Stimulated activated CD4-positive, alpha-beta T cell treated with anti-CD3 and anti-CD28 coated beads, Interleukin-1b, Interleukin-23, amount 100 ng/mL, for 1 hour (primary cell): ENCODE measurements at places on chromosomes 1 and 21.

DNA sequence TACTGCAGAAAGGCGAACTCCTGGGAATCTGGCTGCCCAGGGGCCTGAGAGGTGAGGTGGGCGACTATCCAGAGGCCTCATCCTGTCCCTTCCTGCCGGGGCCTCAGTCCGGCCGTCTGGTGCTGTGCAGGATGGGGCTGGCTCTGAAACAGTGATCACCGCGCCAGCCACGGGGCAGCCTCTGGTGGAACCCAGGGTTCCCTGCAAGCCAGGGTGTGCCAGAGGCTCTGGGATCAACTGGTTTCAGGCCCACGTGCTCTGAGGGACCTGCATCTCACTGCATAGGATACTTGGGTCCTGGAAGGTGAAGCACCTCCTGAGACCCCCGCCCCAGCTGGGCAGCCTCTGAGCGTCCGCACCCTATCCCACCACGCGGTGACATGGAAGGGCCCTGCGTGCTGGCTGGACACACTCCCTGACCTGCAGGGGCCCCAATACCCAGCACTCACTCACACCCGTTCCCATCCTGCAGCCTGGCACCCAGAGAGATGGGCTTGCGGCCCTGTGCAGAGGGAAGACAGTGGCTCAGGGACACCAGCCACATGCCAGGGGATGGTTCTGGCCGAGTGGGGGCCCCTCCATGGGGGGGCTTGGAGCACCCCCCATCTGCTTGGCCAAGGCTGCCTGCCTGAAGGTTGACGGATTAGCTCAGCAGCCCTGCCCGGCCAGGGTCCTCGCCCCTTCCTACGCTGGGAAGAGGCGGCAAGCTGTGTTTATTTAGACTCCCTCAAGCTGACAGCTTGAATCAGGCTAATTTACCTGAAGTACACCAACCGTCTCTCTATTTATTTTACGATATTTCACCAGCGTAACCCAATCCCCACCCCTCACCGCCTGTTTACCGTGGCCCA lies 64.3 kb upstream of the TTC34 start:
- DNase-seq = no peak

- DNase-seq = no peak
Measured at GRCh38 chr1:87030740-87031690, 116.6 kb downstream of the HS2ST1 start.

GRCh38 chr1:204971517-204972336 lies 71.3 kb upstream of the CNTN2 start:
- DNase-seq = no peak

DNA sequence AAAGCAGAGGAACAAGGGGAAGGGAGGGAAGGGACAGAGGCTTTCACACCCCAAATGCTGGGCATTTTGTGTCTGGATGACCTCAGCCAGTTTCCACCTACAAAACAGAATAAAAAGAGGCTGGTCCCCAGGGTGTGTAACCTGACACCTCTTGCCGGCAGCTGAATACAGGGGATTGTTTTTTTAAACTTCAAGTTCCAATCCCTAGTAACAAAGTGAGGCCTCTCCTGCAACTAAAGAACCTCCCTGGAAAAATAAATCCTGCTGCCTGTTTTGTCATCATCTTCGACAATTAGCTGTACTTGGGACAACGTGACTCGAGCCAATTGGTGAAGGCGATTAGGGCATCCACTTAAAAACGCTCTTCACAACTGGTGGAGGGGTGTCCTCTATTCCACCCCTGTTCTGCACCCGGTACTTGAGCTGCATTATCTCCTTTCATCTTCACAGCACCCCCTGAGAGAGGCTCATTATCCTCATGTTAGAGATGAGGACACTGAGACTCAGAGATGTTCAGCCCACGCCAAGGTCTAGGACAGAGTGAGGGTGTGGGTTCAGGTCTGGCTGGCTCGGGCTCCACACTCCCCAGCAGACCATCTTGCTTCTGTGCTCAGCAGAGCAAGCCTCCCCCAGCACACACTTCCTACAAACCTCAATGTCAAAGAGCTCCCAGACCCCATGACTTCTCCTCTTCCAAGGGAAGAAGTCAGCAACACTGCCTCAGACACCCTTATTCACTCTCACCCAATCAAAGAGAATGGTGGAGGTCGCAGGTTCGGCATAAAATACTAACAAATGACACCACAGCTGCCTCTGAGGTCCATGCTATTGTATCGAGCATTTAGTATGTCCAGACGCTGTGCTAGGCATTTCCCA lies 15.2 kb downstream of the ITPKB start:
- DNase-seq = no peak

DNA sequence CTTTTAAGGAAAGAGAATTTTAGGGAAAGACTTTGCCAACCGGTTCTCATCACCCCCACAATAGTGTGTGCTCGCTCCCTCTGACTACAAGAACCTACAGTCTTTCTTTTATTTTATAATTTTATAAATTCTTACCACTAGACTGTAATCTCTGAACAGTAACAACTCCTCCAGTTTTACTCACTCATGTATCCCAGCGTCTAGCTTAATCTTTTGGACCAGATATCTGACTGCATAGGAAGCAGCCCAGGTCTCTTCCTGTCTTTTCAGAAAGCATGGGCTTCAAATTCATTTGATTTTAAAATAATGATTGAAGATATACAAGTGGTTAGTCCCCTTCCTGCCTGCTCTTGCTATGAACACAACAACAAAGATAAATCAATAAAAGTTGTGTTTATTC lies 19.0 kb upstream of the DUSP10 start:
- no peak for DNase-seq

DNA sequence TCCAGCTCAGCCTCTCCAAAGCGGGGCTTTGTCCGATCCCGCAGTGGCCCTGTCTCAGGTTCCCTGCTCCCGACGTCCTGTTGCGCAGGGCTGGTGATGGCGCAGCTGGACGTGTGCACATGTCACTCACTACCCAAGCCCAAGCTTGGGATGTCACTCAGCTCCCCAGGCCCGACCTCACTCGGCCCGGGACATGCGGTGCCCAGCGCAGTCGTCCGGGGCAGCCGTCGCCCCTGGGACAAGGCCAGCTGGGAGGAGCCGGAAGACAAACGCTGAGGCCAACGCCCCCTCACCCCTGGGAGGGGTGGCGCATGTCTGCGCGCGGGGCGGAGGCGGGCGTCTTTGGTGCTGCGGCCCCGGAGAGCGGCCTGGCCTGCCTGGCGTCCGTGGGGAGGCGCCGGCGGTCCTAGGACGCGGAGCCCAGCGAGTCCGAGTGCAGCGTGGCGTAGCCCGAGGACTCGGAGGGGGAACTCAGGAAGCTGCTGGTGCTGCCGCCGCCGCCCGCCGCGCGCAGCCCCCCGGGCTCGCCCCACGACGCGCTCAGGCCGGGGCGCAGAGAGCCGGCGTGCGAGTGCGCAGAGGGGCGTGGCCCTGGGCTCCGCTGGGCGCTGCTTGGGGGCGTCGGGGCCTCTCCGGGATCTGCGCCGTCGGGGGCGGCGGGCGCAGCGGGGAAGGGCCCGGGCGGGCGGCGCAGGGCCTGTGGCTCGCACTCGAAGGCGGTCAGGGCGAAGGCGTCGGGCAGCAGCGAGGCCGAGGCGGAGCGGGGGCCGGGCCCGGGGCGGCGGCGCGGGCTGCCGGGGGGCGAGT lies 5.2 kb downstream of the HES3 start:
- no peak for DNase-seq

DNA sequence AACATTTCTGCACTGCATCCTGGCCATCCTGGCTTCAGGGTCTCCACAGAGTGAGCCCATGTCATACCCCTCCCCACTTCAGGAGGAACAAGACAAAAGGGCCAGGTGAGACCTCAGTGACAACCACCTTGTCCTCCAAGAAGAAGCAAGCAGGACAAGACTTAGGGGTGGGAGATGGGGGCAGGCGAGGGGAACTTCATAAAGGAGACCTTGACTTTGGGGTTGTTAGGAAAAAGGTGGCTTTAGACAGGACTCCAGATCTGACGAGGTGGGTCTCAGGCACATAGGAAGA lies 24.0 kb upstream of the SLAMF9 start:
- DNase-seq = no peak

DNA sequence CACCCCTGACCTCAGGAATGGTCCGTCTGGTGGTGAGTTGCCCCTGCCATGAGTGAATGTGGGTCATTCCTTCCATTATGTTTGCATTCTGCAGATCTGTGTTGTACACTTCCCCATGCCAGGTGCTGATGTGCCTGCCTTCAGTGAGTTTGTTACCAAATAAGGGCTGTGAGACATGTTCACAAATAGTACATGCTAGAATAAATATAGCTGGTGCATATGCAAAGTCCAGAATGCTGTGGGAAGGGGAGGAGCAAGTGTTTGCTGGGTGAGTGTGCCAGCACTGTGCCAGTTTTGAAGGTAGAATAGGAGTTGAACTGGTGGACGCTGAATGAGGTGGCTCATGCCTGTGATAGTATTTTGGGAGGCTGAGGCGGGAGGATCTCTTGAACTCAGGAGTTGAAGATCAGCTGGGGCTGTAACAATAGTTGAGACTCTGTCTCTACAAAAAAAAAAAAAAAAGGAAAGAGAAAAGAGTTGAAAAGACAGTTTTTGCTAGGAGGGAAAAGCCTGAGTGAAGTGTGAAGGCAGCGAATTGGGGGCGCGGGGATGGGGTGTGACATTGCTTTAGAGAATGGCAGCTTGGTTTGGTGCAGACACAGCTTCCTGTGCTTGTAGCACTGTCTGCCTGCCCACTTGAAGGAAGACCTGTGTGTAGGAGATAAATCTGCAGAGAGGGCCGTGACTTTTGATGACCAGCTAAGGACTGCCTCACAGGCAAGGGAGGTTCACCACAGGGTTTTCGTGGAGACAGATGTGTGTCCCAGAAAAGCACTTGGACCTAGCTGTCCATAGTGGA lies 61.1 kb downstream of the LGR6 start:
- DNase-seq = no peak

GRCh38 chr1:243431591-243431990 lies 175.8 kb downstream of the SDCCAG8 start:
- DNase-seq = no peak

DNA sequence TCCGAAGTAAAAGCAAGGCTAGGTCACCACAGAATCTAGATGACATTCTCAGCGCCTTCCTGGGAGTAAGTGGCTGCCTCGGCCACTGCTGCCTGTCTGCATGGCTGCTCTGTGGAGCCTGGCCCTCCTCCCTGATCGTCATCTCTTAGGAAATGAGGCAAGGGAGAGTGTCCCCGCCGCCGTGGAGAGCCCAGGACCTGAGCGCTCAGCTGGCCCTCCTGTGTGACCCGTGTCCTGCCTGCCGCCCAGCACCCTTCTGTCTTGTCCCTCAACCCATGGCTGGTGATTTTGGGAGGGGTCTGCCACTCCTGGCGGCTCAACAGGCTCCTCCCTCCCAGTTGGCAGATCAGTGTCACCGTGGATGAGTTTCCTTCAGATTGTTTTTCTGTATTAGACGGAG lies 156.4 kb upstream of the COL6A1 start:
- no peak for DNase-seq

- no peak for DNase-seq
Measured at GRCh38 chr1:198185759-198186158, 29.0 kb downstream of the NEK7 start.

DNA sequence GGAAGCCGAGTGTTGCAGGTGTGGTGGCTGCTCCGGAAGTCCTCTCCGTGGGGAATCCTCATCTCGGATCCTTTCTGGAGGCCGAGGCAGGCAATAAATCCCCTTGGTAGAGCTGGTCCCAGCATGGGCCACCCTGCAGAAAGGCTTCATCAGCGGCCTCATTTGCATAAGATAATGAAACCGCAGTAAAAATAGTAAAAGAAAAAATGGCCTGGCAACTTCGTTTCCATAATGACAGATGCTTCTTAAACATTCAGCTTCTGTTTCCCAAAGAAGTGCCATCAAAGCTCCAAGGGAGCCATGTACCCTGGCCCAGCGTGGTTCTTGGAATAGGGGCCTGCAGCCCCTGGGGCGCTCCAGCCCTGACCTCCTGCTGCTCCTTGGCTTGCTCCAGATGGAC lies 244.1 kb downstream of the GRIK3 start:
- no peak for DNase-seq

GRCh38 chr1:210124736-210125135 lies 107.9 kb upstream of the SERTAD4 start:
- no peak for DNase-seq

GRCh38 chr1:6141592-6141991 lies 38.5 kb downstream of the CHD5 start:
- no peak for DNase-seq

DNA sequence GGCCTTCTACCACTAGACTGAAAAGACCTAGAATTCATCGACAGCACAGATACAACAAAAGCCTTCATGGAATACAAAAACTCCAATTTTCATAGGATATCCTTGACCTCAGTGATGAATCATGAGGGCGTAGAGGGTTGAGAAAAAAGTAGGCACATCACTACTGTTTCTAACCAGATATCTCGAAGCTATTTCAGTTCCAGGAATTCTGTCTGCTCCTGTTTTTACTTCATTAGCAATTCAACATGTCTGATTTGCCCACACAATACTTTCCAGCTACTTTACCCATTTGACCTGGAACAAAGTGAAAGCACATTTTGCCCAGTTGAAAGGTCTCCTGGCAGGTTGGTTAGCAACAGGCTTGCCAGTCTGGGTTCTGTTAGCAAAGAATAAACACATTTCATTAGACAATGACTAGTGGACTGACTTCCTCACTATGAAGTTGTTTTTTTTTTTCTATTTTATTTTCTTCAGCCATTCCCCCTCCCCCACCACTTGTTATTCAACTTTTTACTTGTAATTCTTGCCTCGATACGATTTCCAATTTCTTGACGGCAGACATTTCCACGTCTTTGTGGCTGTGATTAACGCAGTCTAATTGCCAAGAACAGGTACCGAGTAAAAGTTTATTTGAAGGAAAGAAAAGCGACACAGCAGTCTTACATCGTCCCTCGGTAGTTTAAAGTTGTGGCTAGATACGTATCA lies 4.0 kb upstream of the ZBTB18 start:
- DNase-seq = no peak

GRCh38 chr1:54064299-54064698 lies 10.9 kb downstream of the TCEANC2 start:
- no peak for DNase-seq

- no peak for DNase-seq
Measured at GRCh38 chr1:171472183-171472647, 13.1 kb upstream of the PRRC2C start.

DNA sequence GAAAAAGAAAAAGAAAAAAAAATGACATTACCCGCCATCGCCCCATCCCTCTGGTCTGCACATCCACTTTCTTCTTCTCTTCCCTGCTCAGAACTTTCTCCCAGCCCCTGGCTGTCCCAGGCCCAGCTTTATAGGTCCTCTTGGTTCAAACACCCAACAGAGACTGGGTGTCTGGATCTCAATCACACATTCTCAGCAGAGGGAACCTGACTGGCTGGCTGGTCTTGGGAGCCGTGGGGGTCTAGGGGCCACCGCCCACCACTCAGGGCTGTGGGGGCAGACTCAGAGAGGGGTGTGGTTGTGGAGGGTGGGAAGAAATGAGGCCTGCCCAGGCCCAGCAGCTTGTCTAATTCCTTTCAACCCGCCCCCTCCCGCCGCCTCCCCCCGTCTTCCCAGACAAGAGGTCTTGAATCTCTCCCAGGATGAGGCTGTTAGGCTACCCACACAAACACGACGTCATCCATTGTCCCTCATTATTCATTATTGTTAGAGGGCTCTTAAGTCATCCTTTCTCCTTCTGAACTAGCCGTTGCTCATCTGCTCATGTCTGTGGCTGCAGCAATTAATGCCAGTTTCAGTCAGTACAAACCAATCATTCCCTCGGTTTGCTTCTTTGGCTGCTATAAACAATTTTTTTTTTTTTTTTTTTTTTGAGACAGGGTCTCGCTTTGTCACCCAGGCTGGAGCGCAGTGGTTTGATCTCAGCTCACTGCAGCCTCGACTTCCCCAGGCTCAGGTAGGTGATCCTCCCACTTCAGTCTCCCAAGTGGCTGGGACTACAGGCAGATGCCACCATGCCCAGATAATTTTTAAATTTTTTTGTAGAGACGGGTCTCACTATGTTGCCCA lies 40.6 kb upstream of the CLIC4 start:
- DNase-seq = no peak
